ENCODE measurements at places on chromosomes 5 and 9.

DNA sequence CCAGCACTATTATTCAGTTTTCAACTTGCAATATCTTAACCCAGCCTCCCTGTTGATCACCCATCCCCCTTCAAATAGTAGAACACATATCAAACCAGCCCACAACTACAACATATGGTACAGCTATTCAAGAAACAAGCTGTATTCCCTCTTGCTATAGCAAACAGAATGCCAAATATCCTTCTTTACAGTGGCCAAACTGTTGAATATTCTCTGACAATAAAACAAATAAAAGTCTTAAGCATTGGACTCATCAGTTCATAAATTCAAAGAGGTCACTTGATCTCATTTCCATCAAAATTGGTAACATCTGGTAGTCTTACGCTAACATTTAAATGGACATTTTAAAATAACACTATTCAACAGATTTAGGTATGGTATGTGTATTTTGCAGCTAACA is 350.8 kb downstream of the EFNA5 start:
- no peak for DNase-seq

- DNase-seq: no peak
These were observed 131.4 kb downstream of the FAM114A2 start for GRCh38 chr5:153907170-153907775.

- no peak for DNase-seq
These were observed 785 bp upstream of the P4HA2 start for GRCh38 chr5:132228241-132229035.

- DNase-seq: no peak
These were observed 328.2 kb downstream of the BNC2 start for GRCh38 chr9:16542290-16542689.

- no peak for DNase-seq
These were observed 116.0 kb downstream of the KCNN2 start for GRCh38 chr5:114477816-114478334.
